ENCODE measurements at places on chromosomes 1 and 21.

GRCh38 chr1:156750711-156751450 lies 594 bp downstream of the HDGF start:
- peak; percentile 93 for DNase-seq

- DNase-seq, result no peak
These were observed 15.6 kb downstream of the MRPL37 start for GRCh38 chr1:54215523-54215922.

DNA sequence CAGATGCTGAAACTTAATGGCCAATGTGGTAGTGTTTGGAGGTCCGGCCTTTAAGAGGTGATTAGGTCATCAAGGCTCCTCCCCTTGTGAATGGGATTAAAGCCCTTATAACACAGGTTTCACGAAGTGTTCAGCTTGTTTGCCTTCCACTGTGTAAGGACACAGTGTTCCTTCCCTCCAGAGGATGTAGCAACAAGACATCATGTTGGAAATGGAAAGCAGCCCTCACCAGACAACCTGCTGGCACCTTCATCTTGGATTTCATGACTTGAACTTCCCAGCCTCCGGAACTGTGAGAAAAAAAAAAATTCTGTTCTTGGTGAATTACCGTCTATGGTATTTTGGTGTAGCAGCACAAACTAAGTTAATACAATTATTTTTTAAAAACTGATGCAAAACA lies 613.8 kb downstream of the KIF26B start:
- DNase-seq, result no peak

- DNase-seq, result no peak
These were observed 25.3 kb downstream of the TMEM51 start for GRCh38 chr1:15178571-15179484.

- no peak for DNase-seq
These were observed 13.6 kb downstream of the C1orf52 start for GRCh38 chr1:85245891-85246290.

GRCh38 chr1:33150522-33150921 lies 31.3 kb downstream of the TRIM62 start:
- no peak for DNase-seq

DNA sequence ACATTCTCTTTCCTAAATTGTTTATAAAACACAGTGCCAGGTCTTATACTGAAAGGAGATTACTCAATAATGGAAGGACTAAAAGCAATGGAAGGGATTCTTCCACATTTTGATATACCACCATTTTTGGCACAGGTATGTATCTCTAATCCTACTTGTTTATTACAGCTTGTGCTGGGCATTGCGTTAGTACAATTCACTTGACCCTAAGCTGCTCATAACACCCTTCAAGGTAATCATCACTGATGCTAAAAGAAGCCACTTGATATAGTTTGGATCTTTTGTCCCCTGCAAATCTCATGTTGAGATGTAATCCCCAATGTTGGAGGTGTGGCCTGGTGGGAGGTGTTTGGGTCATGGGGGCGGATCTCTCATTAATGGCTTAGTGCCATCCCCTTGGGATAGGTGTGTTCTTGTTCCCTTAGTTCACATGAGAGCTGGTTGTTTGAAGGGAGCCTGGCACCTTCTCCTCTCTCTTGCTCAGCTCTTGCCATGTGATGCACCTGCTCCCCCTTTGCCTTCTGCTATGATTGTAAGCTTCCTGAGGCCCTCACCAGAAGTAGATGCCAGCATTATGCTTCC lies 71.1 kb downstream of the NIBAN1 start:
- no peak for DNase-seq

DNA sequence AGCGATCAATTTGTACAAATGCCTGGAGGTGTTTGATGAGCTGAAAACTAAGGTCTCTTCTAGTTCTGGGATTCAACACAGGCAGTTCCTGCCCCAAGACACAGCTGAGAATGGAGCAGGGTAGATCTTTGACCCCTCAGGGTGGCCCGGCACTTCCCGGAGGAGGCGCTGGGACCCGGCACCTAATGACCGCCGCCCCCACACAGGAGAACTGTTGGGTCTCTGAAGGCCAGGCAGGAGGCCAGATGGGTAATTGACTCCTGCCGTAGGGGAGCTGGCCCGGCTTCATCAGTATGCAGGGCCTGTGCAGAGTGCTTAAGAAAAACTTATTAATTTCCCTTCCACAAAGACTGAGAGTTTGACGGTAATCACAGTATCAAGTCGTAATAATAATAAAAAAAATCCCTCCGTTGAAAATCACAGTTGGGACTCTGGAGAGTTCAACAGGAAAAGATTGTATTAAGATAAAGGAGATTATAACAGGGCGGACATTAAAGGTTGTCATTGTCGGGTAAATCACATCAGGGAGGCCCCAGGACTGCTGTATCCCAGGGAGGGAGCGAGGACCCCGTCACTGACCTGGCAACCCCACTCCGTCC lies 51.7 kb downstream of the UBIAD1 start:
- DNase-seq, result no peak

DNA sequence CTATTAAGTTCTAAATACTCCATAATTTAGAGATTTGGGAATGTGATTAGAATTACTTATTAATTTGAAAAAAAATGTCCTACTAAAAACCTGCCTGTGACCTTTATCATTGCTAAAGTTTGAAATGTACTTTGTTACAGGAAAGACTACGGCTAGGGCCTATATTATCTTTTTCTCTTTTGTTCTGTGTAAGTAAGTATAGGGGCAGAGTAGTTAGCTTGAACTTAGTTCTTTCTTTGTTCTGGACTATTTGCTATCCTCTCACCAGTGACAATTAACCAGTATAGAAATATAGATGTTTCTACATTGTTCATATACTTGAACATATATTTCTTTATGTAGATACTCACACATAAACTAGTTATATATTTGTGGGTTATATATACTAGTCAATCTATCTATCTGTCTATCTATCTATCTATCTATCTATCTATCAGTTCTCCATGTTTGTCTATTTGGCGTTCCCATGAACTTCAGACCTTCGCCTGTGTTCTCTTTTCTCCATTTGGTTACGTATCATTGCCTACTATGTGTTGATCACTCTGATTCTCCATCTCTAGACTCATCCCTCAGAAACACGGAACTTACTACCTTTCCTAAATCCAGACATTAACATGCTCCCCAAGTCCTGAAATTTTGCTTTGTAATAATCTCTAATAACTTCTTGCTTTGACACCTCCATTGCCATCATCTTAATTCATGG lies 3.3 kb downstream of the PTPRC start:
- DNase-seq, result no peak

DNA sequence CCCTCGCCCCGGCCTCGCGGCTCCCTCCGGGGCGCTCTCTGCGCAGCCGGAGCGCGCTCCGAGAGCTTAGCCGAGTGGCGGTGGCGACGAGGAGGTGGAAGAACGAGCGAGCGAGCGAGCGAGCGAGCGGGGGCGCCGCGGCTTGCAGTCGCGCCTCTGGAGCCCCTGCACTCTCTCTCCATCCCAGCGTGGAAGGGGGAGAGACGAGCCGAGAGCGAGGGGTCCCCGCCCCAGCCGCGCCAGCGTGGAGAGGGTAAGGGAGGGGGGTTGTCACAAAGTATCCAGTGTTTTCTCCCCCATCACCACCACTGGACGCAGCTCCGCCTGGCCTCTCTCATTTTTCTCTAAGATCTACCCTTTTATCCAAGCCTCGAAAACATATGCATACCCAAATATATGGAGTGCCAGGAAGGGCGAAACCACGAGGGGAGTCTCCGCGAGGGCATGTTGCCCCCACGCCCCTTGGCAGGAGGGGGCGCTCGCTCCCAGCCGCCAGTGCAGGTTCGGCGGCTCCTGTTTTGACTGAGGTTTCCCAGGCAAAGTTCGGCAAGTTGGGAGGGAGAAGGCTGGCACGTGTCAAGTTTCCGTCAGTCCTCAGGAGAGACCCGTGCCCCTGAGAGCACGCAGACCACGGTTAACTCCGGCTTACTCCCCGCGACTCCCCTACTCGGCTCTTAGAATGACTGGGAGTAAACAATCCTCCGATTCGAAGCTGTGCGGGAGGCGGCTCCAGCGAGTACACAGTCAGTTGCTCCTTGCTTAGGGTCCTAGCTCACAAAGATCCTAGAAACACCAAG lies 569 bp upstream of the DAB1 start:
- DNase-seq, result no peak

GRCh38 chr1:84571150-84571535 lies 3.1 kb downstream of the CTBS start:
- no peak for DNase-seq

- DNase-seq, result no peak
These were observed 51.8 kb upstream of the GFI1 start for GRCh38 chr1:92538413-92539061.

DNA sequence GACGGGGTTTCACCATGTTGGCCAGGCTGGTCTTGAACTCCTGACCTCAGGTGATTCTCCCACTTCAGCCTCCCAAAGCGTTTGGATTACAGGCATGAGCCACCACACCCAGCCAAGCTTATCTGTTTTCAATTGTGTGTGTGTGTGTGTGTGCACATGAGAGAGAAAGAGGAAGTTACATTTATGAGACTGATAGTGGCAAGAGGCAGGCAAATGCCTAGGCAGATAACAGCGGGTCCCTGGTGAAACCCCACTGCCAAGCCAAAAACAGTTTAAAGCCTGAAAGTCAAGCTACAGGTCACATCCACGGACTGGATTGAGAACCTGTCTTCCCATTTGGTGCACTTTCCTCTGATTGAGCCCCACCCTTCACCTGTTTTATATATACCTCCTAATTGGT lies 35.1 kb upstream of the IFNGR2 start:
- no peak for DNase-seq

Measured in lower leg skin (tissue), 4 donors.